CMK (cell line): ENCODE measurements at places on chromosomes 3 and 15.

GRCh38 chr3:150917951-150918350 is 12.7 kb upstream of the MINDY4B start:
- DNase-seq, result no peak

DNA sequence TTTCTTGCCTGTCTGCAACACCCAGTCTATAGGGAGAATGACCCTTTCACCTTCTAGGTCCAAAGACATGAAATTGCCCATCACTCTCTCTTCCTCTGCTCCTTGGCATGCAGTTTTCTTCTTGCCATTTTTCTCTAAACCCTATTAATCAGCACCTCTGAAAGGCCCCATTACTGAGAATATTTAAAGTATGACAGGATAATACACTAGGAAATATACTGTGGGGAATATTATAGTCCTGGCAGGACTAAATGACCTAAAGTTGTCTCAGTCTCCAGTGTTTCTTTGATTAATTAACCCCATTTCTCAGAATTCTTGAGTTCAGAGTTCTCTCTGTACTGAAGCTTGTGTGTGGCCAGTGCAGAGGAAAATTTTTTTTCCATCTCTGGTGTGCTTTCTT is 730.7 kb downstream of the AGBL1 start:
- DNase-seq, result no peak

- no peak for DNase-seq
These were observed 121.1 kb downstream of the GSK3B start for GRCh38 chr3:119973018-119973646.

- DNase-seq, result no peak
These were observed 356.4 kb downstream of the CHST2 start for GRCh38 chr3:143475981-143476380.
